Uterine smooth muscle cell (primary cell): ENCODE measurements at places on chromosomes 3 and 15. TPM values are rescaled to one million over a fixed set of nuclear protein-coding genes. Genes with fewer than 3 reads are reported as not detected.

The TAMM41 gene
- total RNA-seq: 6.7 and 7.1 TPM in 2 replicates

The EFCC1 gene
- not detected in 2 replicates for total RNA-seq

The FSTL1 gene
- 588 and 921 TPM in 2 replicates for total RNA-seq

The COPB2 gene
- total RNA-seq: 309 and 322 TPM in 2 replicates

The DLL4 gene
- 0.12 and 0.66 TPM in 2 replicates for total RNA-seq

The CLRN1 gene
- total RNA-seq: not detected in 2 replicates

The SNTN gene
- total RNA-seq: not detected in 2 replicates

The NMNAT3 gene
- total RNA-seq: 0.33 and 2.4 TPM in 2 replicates

The IL12A gene
- 3.4 and 4.1 TPM in 2 replicates for total RNA-seq

The DHFR2 gene
- total RNA-seq: 3.7 TPM in 2 replicates

The SLC33A1 gene
- total RNA-seq: 40.8 and 67.2 TPM in 2 replicates

The FBXO40 gene
- total RNA-seq: under 0.01 TPM in 1 of 2 replicates, not detected in the other

The SLC6A1 gene
- total RNA-seq: not detected in 2 replicates

The EIF4A2 gene
- 1,157 and 2,028 TPM in 2 replicates for total RNA-seq

The MELTF gene
- total RNA-seq: 1.00 and 2.5 TPM in 2 replicates

The GALNT15 gene
- total RNA-seq: 3.4 and 4.6 TPM in 2 replicates

The GPR62 gene
- 0.12 TPM in 1 of 2 replicates, not detected in the other for total RNA-seq

The TM4SF18 gene
- total RNA-seq: 0.22 and 0.37 TPM in 2 replicates

The STARD9 gene
- total RNA-seq: 9.8 and 13.4 TPM in 2 replicates

The EPHB3 gene
- 4.5 and 8.5 TPM in 2 replicates for total RNA-seq

The SERP1 gene
- total RNA-seq: 215 and 276 TPM in 2 replicates

The HHATL gene
- total RNA-seq: not detected in 2 replicates

The AGBL1 gene
- not detected in 2 replicates for total RNA-seq

The CTXN2 gene
- total RNA-seq: not detected in 2 replicates

The WNT5A gene
- 4.4 and 8.9 TPM in 2 replicates for total RNA-seq

The SLC22A13 gene
- 0.22 and 0.25 TPM in 2 replicates for total RNA-seq

The IGSF11 gene
- 0.37 TPM in 1 of 2 replicates, not detected in the other for total RNA-seq

The ACTC1 gene
- total RNA-seq: not detected in 2 replicates

The ROPN1 gene
- total RNA-seq: not detected in 2 replicates

The LPP gene
- 70.6 and 111 TPM in 2 replicates for total RNA-seq

The IP6K1 gene
- 30.5 and 31.8 TPM in 2 replicates for total RNA-seq
